MM.1S (cell line): ENCODE measurements at places on chromosomes 5 and 9.

DNA sequence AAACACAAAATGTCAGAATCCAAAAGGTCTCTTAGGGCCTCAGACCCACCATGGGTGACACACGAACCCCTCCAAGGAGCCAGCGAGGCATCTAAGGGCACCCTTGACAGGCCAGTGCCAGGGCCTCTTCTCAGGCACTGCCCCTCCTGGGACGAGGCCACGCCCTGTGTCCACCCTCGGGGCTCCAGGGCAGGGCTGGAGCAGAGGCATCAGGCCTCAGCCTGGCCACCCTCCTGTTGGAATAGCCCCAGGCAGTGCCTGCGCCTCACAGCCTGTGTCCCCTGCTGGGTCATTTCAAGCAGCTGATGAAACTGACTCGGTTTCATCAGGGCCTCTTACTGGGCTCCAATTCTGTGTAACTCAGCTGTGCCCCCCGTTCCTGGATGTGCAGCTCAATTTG is 32.8 kb upstream of the SUSD3 start:
- no peak for DNase-seq

DNA sequence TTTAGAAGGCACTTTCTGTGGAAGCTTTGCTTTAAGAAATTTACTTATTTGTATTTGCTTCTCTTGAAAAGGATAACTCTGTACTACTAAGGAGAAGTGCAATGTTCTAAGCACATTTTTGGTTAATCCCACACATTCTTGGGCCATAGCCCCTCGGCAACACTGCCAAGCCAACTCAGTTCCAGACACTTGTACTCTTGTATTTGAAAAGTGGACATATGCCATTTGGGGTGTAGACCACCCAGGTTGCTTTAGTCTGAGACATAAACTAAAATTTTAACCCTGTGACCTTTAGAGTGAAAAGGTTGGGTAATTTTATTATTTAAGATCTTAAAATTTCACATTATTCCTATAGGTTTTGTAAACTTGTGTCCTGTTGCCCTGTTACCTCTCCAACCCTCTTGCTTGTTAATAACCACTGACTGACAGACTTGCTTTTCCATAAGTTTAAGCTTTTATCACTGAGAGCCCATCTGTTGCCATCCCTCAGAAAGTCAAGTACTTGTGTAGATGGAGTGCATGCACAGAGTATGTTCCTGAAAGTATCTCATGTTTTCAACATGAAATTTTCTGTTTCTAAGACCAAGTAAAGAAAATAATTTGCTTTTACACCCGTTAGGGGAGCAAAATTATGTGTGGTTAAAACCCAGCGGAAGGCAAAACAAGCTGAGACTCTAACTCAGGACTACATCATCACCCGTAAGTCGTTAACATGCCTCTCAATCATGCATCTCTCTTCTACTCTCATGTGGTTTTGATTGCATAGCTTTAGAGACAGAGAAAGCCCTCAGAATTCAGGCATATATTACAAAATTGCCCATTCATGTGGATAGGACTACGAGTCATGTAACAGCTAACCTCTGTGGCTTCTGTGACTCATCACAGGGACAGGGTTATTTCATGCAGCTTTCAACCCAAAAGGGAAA is 117.3 kb downstream of the GDNF start:
- DNase-seq: no peak

DNA sequence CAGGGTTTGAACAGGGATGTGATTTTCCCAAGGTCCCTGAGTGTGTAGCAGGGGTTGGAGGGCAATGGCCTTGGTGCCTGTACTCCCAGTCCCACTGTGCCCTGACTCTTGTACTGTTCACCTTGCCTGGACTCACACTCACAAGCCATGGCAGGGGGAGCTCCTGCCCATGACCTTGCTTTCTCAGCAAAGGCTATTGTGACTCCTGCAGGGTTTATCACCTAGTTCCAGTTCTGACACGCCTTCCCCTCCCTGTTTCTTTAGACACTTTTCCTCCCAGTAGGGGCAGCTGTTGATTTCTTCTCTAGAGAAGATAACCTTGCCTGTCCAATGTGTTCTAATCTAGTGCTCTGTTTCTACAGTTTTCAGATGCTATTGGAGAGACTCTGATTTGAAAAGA is 139.5 kb downstream of the FSTL4 start:
- no peak for DNase-seq

DNA sequence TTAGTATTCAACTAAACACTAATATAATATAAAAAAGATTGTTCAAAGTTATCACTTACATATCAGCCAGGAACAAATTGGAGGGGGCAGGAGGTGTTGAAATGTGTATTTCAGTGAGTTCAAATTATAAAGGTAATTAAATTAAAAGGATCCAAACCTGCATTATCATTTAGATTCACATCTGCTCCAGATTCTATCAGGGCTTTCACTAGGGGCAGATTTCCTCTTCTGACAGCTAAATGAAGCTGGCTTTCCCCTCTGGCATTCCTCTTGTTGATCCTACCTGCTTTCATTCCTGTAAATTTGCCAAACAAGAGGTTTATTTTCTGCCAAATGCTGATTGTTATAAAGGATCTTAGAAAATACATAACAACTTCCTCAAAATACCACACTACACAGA is 86.3 kb upstream of the GCNT4 start:
- no peak for DNase-seq

- no peak for DNase-seq
Measured at GRCh38 chr9:97906236-97906831, 16.0 kb downstream of the TRMO start.

DNA sequence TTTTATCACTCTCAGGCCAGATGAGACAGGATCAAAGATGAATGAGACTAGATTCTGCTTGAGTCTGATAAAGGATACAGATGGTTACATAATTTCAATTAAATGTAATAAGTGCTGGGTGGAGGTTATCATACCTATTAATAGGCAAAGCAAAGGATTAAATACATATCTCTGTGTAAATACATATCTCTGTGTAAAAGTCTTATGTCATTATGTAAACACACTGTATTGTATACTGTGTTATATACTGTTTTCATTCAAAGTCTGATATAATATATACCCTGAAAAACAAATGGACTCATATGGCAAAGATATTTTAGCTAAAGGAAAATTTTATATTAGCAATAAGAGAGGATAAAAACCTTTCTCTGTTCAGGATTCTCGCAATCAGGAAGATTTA is 605.8 kb upstream of the PTGER4 start:
- no peak for DNase-seq

- no peak for DNase-seq
Measured at GRCh38 chr5:181108578-181109165, 22.3 kb downstream of the OR2V1 start.

GRCh38 chr9:107805201-107805600 is 315.6 kb upstream of the KLF4 start:
- DNase-seq: no peak

DNA sequence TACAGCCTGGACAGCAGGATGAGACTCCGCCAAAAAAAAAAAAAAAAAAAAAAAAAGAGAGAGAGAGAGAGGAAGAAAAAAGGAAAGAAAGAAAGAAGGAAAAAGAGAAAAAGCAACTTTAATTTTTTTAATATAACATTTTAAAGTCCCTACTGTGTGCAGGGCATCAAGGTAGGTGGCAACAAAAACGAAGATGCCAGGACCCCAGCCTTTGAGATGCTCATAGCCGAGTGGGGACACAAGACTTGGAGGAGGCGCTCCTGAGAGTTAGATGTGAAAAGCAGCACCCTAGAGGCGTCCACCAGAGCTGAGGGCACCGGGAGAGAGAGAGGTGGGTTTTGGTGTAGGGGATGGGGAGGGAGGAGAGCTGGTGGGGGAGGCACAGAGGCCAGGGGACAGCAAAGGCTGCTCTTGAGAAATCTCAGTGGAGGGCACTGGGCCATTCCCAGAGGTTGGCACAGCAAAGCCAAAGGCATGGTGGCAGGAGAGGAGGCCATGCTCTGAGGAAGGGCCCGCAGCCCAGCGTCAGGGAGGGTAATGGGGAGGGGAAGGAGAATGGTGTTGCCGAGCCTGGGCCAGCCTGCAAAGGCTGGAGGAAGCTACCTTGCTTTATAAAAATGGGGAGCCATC is 135.6 kb downstream of the C9orf50 start:
- no peak for DNase-seq

- peak; percentile 59 for DNase-seq
Measured at GRCh38 chr9:130042885-130043653, at the start of gene FNBP1. FNBP1 (minus strand) TSS chr9:130043189; CDS start chr9:130042975, 214 bp downstream.

GRCh38 chr5:179054036-179054785 is 6.0 kb upstream of the ZNF354C start:
- no peak for DNase-seq

DNA sequence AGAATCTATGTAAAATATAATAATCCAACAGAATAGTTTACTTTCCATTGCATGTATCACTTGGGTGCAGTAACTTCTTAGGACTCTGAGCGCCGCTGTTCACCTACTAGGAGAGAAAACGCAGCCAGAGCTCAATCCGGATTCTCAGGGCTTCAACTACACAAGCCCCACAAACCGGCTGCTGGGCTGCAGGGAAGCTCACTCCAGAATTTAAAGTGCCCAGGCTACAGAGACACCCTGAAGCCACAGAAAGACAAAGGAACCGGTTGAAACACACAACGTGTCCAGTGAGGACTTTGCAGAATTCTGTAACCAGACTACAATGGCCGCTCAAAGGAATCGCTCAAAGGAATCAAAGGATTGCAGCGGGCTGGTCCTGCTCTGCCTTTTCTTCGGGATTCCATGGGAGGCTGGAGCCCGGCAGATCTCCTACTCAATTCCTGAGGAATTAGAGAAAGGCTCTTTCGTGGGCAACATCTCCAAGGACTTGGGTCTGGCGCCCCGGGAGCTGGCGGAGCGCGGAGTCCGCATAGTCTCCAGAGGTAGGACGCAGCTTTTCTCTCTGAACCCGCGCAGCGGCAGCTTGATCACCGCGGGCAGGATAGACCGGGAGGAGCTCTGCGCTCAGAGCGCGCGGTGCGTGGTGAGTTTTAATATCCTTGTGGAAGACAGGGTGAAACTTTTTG is at the start of gene PCDHGA10:
Gene PCDHGA10 (plus strand): TSS at position 134 of the 686 bp plus-strand sequence. CDS start 189 bp downstream, at position 323.
- DNase-seq: peak; percentile 80

DNA sequence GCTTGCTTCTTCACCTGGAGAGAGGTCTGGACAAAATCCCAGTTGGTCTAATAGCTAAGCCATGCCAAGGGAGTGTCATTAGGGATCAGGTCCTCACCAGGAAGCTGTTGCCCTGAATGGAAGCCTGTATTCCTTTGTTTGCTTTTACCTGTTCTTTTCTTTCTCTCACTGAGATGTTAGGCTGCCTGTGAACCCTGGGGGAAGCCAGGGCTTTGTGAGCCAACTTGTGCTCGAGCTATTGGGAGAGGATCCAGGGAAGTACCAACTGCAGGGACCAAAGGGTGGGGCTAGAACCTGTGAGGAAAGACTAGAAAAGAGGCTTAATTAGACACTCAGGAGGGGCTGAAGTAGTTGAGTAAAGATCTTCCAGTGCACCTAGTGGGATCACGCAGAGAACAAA is 451.2 kb upstream of the TLE4 start:
- DNase-seq: no peak

DNA sequence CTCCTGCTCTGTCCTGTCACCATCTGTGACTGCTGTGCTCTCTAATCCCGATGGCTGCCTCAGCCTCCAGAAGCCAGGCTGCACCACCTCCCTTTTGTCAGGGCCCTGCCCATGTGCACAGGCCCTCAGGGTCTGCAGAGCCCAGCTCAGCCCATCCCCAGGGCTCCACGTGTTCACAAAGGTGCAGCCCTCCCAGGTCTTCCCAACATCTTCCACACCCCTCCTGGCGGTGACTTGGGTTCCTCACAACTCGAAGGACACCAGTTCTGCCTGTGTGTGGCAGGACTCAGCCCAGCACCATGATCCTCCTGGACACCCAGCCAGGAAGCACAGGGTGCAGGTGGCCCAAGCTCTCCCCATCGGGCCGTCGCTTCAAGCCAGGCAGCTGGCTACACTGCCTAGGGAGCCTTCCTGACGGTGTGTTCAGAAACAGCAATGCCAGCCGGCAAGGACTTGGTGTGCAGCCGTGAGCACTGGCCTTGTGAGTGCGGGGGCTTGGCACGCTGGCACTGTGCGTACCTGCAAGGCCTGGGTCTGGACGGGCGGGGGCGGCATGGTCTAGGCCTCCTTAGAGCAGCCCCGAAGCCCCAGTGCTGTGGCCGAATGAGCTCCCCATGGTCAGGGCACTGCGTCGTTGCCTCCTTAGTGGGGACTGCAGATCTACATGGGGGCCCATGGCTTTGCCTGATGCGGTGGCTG is 96.1 kb downstream of the MRPL36 start:
- DNase-seq: no peak

DNA sequence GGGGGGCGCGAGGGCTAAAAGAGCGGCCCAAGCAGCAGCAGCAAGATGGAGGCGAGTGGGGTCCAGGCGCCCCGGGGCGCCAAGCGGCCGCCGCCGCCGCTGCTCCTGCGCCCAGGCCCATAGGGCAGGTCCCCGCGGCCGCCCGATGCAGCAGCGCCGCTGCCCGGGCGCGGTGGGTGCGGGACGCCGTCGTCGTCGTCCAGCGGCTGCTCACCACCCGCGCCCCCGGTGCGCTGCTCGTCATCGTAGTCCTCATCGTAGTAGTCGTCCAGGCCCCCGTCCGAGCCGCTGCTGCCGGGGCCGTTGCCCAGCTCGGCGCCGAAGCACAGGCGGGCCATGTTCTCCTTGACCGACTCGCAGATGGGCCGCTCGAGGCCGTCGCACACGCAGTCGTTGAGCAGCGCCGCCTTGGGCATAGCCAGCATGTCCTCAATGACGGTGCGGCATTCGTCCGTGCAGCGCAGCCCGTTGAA is 1.5 kb downstream of the GAS1 start:
- DNase-seq: peak; percentile 33

GRCh38 chr9:136742591-136743391 is at the start of gene LCN10:
LCN10 (minus strand) TSS chr9:136742940; CDS start chr9:136742903, 37 bp downstream.
- no peak for DNase-seq

- no peak for DNase-seq
Measured at GRCh38 chr5:125338440-125339174, 592.2 kb upstream of the ZNF608 start.

DNA sequence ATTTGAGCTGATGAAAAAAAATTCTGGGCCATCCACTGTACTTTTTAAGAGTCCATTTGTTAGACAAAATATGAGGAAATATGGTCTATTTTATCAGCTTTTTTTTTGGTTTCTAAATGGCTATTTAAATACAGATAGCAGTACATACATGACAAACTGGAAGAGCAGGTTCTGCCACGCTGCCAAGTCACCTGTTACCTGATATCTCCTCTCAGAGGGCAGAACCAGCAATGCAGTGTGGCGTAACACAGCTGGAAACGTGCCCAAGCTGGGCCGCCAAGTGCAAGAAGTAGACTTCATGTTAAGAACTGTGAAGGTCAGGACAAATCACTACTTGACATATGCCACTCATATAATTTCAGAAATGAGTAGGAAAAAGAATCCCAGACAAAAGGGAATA is 8.1 kb downstream of the MCIDAS start:
- no peak for DNase-seq

GRCh38 chr9:2317591-2317990 is 302.4 kb downstream of the SMARCA2 start:
- DNase-seq: no peak

DNA sequence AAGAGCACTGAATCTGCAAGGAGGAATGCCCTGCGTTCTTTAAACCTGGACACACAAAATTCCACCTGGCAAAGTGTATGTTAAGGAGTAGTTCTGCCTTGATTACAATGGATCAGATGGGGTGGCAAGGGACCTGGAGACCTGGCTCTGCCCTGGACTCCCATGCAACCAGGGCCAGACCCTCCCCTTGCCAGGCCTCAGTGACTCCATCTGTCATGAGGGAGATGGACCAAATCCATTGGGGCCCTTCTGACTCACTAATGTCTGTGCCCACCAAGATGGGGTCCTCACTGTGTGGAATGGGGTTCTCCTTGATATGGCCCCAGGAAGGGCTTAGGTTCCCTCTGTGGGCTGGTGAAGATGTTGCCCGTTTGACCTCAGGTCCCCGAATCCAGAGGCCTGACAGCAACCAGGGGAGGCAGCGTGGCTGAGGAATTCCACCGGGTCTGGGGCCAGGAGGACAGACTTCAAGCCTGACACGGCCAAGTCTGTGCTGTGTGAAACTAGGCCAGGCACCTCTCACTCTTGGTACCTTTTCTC is 100.3 kb downstream of the PAX5 start:
- no peak for DNase-seq
